Thymus (tissue), 14 donors: ENCODE measurements at places on chromosomes 13 and 19. TPM values are rescaled to one million over a fixed set of nuclear protein-coding genes. Genes with fewer than 3 reads are reported as not detected.

GRCh38 chr19:35120898-35121297 is 5.3 kb downstream of the FXYD3 start:
- DNase-seq: no peak
- no peaks in the 10 kb centered on the region for H3K4me1 ChIP-seq
- H3K36me3 ChIP-seq: no peaks in the 10 kb centered on the region
- H3K27me3 ChIP-seq: no peaks in the 10 kb centered on the region

GRCh38 chr19:55322204-55322885 is 2.8 kb downstream of the TMEM150B start:
- no peaks in the 10 kb centered on the region for H3K36me3 ChIP-seq
- H3K4me1 ChIP-seq: no peaks in the 10 kb centered on the region
- H3K27ac ChIP-seq: no peak overlapping the region
- H3K27me3 ChIP-seq: no peaks in the 10 kb centered on the region
- no peak overlapping the region for H3K4me3 ChIP-seq

DNA sequence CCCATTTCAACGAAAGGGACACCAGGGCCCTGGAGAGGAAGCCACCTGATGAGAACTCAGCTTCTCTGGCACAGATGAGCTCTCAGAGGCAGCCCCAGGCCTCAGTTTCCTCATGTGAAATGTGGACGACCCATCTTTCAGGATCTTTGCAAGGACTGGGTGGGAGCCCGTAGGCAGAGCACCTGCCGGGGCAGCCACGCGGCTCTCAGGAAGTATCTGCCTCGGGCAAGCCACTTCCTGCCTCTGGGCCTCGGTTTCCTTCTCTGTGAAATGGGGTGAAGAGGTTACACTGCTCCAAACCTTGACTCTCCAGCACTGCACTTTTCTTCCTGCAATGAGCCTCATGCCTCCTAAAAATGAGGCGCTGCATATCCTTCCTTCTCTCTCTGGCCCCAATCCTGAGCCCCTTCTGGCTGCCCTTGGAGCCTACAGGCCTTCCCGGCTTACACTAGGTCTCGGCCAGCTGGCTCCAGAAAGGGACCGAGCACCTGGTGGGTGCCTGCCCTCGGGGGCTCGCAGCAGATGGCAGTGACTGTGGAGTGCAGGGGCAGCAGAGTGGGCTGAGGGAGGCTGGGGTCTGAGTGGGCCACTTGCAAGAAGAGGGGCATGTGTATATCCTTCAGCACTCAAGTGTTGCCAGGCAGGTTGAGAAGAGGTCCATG is 3.5 kb downstream of the SSBP4 start:
- peaks cover 32% of the 10 kb centered on the region for H3K4me1 ChIP-seq
- H3K4me3 ChIP-seq: no peak overlapping the region
- peaks cover 19% of the 10 kb centered on the region for H3K27me3 ChIP-seq
- no peak overlapping the region for H3K27ac ChIP-seq
- no peak for DNase-seq
- no peaks in the 10 kb centered on the region for H3K36me3 ChIP-seq

- H3K4me1 ChIP-seq: peaks cover 13% of the 10 kb centered on the region
- DNase-seq: peak; percentile 45
- H3K4me3 ChIP-seq: no peak overlapping the region
- H3K27ac ChIP-seq: no peak overlapping the region
- H3K36me3 ChIP-seq: no peaks in the 10 kb centered on the region
Observed at GRCh38 chr13:99600318-99600717, 99.0 kb downstream of the TM9SF2 start.

DNA sequence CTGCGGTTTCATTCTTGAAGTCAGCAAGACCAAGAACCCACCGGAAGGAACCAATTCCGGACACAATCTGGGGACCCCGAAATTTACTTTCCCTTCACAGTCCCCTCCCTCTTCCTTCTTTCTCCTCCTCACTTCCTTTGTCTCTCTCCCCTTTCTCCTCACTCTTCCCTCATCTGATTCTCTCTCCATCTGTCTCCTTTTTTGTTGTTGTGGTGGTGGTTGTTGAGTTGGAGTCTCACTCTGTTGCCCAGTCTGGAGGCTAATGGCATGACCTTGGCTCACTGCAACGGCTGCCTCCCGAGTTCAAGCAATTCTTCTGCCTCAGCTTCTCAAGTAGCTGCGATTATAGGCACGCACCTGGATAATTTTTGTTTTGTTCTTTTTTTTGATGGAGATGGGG is 32.7 kb upstream of the OR1M1 start:
- no peak for DNase-seq
- H3K27me3 ChIP-seq: no peaks in the 10 kb centered on the region
- H3K4me1 ChIP-seq: no peaks in the 10 kb centered on the region
- no peak overlapping the region for H3K4me3 ChIP-seq

DNA sequence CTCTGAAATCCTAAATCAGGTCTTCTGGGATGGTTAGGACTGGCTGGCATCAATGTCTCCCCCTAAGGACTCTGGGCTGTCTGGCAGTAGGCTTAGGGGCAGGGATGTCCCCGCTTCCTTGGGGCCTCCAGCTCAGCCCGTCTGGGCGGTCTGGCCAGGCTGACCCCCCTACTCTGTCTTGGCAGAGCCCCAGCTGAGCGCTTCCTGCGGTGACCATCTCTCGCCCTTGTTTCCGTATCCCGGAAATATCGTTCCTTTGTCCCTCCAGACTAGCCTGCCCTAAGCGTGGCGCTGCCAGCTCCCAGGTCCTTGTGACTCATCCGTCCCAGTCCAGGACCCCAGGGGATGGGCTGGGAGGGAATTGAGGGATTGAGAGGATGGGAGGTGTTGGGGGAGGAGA is 11.3 kb downstream of the GTPBP3 start:
- H3K27me3 ChIP-seq: peaks cover 3% of the 10 kb centered on the region
- no peaks in the 10 kb centered on the region for H3K4me1 ChIP-seq
- DNase-seq: no peak
- no peaks in the 10 kb centered on the region for H3K36me3 ChIP-seq

DNA sequence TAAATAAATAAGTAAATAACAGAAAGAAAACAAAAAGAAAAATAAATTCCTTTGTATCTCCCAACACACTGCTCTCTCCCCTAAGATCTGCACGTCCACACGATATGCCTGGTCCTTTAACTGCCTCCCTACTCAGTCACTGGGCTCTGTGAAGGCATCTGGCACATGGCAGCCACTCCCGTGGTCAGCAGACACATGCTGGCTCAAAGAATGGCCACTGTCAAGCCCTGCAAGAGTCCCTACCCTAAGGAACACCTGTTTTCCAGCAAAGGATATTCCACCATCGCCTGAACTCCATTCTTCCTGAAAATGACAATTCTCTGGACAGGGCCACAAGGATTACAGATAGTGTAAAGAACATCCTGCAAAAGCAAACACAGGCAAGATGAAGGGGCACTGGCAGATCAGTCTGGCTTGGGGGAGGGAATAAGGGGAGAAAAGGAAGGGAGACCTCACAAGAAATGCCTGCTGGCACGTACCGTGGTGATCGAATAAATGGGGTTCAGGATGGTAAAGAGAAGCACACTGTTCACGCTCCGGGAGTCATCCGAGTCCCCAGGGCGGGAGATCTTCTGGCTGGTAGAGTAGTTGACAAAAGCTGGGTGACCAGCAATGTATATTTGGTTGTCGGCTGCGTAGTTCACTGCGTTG is 4.3 kb downstream of the HNRNPL start:
- H3K36me3 ChIP-seq: peaks cover 71% of the 10 kb centered on the region
- no peak for DNase-seq
- H3K4me1 ChIP-seq: peaks cover 55% of the 10 kb centered on the region

DNA sequence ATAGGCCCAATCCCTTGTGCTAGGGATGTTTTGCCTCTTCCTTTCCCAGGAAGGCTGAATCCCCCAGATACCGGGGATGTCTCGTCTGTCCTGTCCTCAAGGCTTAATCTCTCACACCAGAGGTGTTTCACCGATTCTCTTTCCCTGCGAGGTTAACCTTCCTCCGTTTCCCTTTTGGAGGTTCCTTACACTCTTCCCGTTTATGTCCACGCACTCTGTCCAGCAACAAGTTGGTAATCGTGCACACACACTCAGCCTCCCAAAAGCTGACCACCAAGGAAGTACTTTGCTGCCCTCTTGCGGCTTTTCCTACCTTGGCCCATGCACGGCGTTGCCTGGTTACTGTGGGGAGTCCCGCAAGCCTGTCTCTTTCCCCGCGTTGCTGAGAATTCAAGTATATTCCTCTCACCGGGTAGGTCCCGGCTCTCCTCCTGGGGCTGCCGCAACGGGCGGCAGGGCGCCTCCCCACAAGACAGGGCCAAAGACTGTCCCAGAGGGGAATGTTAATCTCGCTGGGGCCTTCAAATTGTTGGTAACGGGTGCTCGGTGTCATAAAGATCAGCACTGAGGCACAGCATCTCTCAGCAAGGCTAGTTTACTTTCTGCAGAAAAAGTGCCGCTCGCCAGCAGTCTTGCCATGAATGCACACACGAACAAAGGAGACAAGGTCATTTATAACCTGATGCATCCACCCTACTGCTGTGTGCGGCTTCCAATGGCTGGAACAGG is 36.7 kb upstream of the CD177 start:
- no peaks in the 10 kb centered on the region for H3K27me3 ChIP-seq
- H3K36me3 ChIP-seq: no peaks in the 10 kb centered on the region
- no peak overlapping the region for H3K27ac ChIP-seq
- no peak overlapping the region for H3K4me3 ChIP-seq
- no peaks in the 10 kb centered on the region for H3K4me1 ChIP-seq
- no peak for DNase-seq

- no peaks in the 10 kb centered on the region for H3K27me3 ChIP-seq
- DNase-seq: peak; percentile 47
- H3K4me3 ChIP-seq: no peak overlapping the region
- no peaks in the 10 kb centered on the region for H3K36me3 ChIP-seq
- peaks cover 4% of the 10 kb centered on the region for H3K4me1 ChIP-seq
- peak overlapping the region; percentile 67 for H3K27ac ChIP-seq
Observed at GRCh38 chr13:76769271-76769791, 116.9 kb downstream of the KCTD12 start.

- H3K27ac ChIP-seq: no peak overlapping the region
- no peak overlapping the region for H3K4me3 ChIP-seq
- H3K27me3 ChIP-seq: no peaks in the 10 kb centered on the region
- H3K4me1 ChIP-seq: peaks cover 4% of the 10 kb centered on the region
- no peak for DNase-seq
Observed at GRCh38 chr13:50787316-50788195, 55.9 kb downstream of the DLEU7 start.

DNA sequence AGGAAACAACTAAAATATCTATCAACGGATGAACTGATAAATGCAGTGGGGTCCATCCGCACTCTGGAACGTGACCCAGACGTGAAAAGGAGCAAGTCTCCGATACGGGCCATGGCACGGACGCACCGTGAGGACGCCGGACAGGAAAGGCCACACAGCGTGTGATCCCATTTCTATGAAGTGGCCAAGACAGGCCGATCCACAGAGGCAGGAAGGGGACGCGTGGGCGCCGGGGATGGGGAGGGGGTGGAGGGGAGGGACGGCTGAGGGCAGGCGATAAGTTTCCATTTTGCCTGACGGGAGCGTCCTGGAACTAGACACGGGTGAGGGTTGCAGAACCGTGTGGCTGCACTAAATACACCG is 13.8 kb downstream of the SHC2 start:
- H3K4me1 ChIP-seq: no peaks in the 10 kb centered on the region
- no peak overlapping the region for H3K4me3 ChIP-seq
- no peak for DNase-seq

- DNase-seq: no peak
- no peak overlapping the region for H3K4me3 ChIP-seq
- peaks cover 9% of the 10 kb centered on the region for H3K4me1 ChIP-seq
- no peaks in the 10 kb centered on the region for H3K27me3 ChIP-seq
- no peak overlapping the region for H3K27ac ChIP-seq
- peaks cover 8% of the 10 kb centered on the region for H3K36me3 ChIP-seq
Observed at GRCh38 chr13:114116734-114117133, 15.7 kb downstream of the RASA3 start.

- H3K4me1 ChIP-seq: peaks cover 29% of the 10 kb centered on the region
- H3K27me3 ChIP-seq: no peaks in the 10 kb centered on the region
Observed at GRCh38 chr19:1945899-1946298, 4.9 kb downstream of the CSNK1G2 start.

- H3K36me3 ChIP-seq: peaks cover 8% of the 10 kb centered on the region
- no peaks in the 10 kb centered on the region for H3K27me3 ChIP-seq
- H3K27ac ChIP-seq: peak overlapping the region; percentile 91
- H3K4me3 ChIP-seq: no peak overlapping the region
Observed at GRCh38 chr19:14003251-14004055, 2.7 kb downstream of the RFX1 start.

DNA sequence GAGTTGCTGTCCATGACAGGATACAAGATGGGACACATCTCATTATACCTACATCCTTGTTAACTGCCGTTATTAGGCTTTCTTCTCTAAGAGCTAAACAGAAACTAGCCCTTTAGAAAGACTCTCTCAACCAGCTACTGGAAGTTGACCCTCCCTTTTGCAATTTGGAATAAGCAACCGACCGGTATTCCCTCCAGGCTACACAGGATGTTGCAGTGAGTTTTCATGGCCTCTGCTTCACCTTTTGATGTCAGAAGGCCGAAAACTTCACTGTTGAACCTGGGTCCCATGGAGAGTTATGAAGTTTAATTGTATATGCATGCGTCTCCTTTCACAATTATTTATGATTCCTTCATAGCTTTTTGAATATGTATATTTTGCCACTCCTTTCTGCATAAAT is 1042.5 kb upstream of the SPRY2 start:
- no peaks in the 10 kb centered on the region for H3K36me3 ChIP-seq
- H3K4me3 ChIP-seq: no peak overlapping the region
- no peak for DNase-seq
- no peak overlapping the region for H3K27ac ChIP-seq
- no peaks in the 10 kb centered on the region for H3K27me3 ChIP-seq

- no peaks in the 10 kb centered on the region for H3K4me1 ChIP-seq
- no peaks in the 10 kb centered on the region for H3K27me3 ChIP-seq
- H3K4me3 ChIP-seq: no peak overlapping the region
- no peak overlapping the region for H3K27ac ChIP-seq
- no peaks in the 10 kb centered on the region for H3K36me3 ChIP-seq
- no peak for DNase-seq
Observed at GRCh38 chr13:55302568-55302967, 1838.2 kb upstream of the PRR20A start.

Gene SHC2
- polyA plus RNA-seq: 5.2 TPM

Gene CASP14
- 13.0 TPM for polyA plus RNA-seq

Gene ILF3
- polyA plus RNA-seq: 185 TPM

Gene NCAN
- 0.27 TPM for polyA plus RNA-seq

Gene ZIC5
- polyA plus RNA-seq: 0.07 TPM

Gene UBAC2
- polyA plus RNA-seq: 69.1 TPM

Gene ZNF730
- 0.23 TPM for polyA plus RNA-seq

Gene GGACT
- polyA plus RNA-seq: 3.5 TPM
